Neural crest cell (in vitro differentiated cells): ENCODE measurements at places on chromosomes 4 and X.

DNA sequence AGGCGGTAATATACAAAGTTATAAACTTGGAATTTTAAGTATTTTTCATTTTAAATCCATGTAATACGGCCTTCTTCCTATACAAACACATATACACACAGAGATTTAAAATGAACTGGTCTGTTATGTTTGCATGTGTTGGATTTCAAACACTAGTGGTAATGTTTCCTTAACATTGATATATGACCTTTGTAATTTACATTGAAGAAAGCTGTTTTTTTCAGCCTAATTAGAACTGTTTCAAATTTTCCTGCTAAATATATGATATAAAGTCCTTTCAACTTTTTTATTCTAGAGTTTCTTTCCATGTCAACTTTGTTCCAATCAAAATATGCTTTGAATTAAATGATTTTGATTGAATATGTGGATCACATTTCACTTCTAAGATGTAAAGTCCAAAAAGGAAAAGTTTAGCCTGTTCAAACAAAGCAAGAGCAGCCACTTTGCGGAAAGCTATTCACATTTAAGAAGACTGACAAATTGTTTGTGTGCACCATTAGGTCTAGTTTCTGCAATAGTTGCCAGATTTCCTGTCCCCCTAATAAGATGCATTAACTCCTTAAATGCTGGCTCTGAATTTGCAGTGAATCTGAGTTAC lies 226.0 kb upstream of the MAB21L2 start:
- H3K4me1 ChIP-seq: peaks cover 12% of the 10 kb centered on the region
- no peaks in the 10 kb centered on the region for H3K27me3 ChIP-seq
- DNase-seq: no peak

- H3K36me3 ChIP-seq: peaks cover 22% of the 10 kb centered on the region
- no peaks in the 10 kb centered on the region for H3K27me3 ChIP-seq
- H3K4me1 ChIP-seq: peaks cover 57% of the 10 kb centered on the region
- H3K4me3 ChIP-seq: no peak overlapping the region
Measured at GRCh38 chr4:7890635-7891393, 48.8 kb downstream of the AFAP1 start.

DNA sequence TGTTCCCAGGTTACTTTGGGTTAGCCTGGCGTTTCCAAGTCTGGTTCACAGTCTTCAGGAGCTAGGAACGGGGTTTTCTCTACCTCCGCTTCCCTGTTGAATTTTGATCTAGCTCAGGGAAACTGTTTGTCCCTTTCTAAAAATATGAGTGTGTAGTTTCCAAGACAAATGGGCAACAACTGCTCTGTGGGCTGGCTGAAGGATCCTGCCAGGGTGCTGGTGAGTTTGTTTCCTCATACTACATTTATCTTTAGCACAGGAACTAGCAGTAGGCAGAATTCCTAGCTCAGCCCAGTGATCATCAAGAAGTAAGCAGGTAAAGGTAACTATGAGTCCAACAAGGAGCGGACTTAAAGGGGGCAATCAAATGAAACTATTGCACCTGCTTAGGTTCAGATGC lies 13.3 kb upstream of the FAM47E start:
- no peak overlapping the region for H3K27ac ChIP-seq
- peaks cover 11% of the 10 kb centered on the region for H3K4me1 ChIP-seq
- H3K27me3 ChIP-seq: peaks cover 13% of the 10 kb centered on the region
- no peak for DNase-seq
- peaks cover 8% of the 10 kb centered on the region for H3K36me3 ChIP-seq

DNA sequence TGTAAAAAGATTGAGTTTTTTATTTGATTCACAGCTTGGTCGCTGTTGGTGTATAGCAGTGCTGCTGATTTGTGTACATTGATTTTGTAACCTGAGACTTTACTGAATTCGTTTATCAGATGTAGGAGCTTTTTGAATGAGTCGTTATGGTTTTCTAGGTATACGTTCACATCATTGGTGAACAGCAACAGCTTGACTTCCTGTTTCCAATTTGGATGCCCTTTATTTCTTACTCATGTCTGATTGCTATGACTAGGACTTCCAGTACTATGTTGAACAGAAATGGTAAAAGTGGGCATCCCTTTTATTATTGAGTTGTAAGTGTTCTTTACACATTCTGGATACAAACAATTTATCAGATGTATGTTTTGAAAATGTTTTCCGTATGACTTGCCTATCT lies 76.0 kb downstream of the ADGRG4 start:
- no peak overlapping the region for H3K4me3 ChIP-seq
- H3K27ac ChIP-seq: no peak overlapping the region
- DNase-seq: no peak
- H3K4me1 ChIP-seq: no peaks in the 10 kb centered on the region
- peaks cover 8% of the 10 kb centered on the region for H3K27me3 ChIP-seq

GRCh38 chr4:75235359-75235951 lies 278.7 kb downstream of the RCHY1 start:
- H3K36me3 ChIP-seq: no peaks in the 10 kb centered on the region
- H3K27ac ChIP-seq: no peak overlapping the region
- DNase-seq: no peak
- H3K27me3 ChIP-seq: no peaks in the 10 kb centered on the region
- H3K4me3 ChIP-seq: no peak overlapping the region

- DNase-seq: no peak
- no peaks in the 10 kb centered on the region for H3K36me3 ChIP-seq
- H3K4me3 ChIP-seq: no peak overlapping the region
- H3K4me1 ChIP-seq: peaks cover 3% of the 10 kb centered on the region
- H3K27ac ChIP-seq: no peak overlapping the region
Measured at GRCh38 chr4:31737419-31737818, 1017.2 kb downstream of the PCDH7 start.

- peak overlapping the region; percentile 27 for H3K27ac ChIP-seq
- H3K36me3 ChIP-seq: no peaks in the 10 kb centered on the region
- DNase-seq: no peak
- H3K4me3 ChIP-seq: no peak overlapping the region
- peaks cover 37% of the 10 kb centered on the region for H3K27me3 ChIP-seq
Measured at GRCh38 chr4:7518871-7519637, 84.3 kb upstream of the PSAPL1 start.
